ENCODE measurements at places on chromosomes 3 and 15. TPM values are rescaled to one million over a fixed set of nuclear protein-coding genes. Genes with fewer than 3 reads are reported as not detected.

The OIP5 gene
- polyA plus RNA-seq, result 8.8 TPM

GRCh38 chr3:178504128-178504527 is 32.1 kb upstream of the KCNMB2 start:
- DNase-seq, result no peak

GRCh38 chr3:124113485-124113884 is 121.6 kb upstream of the ROPN1 start:
- DNase-seq, result no peak

DNA sequence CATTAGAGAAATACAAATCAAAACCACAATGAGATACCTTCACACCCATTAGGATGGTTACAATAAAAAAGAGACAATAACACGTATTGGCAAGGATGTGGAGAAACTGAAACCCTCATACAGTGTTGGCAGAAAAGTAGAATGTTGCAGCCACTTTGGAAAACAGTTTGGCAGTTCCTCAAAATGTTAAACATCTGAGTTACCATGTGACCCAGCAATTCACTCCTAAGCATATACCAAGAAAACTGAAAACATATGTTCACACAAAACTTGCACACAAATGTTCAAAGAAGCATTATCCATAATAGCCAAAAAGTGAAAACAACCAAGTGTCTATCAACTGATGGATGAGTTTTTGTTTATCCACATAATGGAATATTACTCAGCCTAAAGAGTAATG is 166.9 kb upstream of the FAM3D start:
- no peak for DNase-seq

DNA sequence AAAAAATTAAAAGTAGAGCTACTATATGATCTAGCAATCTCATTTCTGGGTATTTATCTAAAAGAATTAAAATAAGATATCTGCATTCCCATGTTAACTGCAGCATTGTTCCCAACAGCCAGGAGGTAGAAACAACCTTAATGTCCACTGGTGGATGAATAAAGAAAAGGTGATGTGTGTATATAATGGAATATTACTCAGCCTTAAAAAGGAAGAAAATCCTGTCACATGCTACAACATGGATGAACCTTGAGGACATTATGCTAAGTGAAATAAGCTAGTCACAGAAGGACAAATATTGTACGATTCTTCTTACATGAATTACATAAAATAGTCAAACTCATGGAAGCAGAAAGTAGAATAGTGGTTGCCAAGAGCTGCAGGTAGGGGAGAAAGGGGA is 119.4 kb upstream of the BHLHE40 start:
- DNase-seq, result no peak

GRCh38 chr15:39661776-39662175 is 80.9 kb downstream of the THBS1 start:
- no peak for DNase-seq

DNA sequence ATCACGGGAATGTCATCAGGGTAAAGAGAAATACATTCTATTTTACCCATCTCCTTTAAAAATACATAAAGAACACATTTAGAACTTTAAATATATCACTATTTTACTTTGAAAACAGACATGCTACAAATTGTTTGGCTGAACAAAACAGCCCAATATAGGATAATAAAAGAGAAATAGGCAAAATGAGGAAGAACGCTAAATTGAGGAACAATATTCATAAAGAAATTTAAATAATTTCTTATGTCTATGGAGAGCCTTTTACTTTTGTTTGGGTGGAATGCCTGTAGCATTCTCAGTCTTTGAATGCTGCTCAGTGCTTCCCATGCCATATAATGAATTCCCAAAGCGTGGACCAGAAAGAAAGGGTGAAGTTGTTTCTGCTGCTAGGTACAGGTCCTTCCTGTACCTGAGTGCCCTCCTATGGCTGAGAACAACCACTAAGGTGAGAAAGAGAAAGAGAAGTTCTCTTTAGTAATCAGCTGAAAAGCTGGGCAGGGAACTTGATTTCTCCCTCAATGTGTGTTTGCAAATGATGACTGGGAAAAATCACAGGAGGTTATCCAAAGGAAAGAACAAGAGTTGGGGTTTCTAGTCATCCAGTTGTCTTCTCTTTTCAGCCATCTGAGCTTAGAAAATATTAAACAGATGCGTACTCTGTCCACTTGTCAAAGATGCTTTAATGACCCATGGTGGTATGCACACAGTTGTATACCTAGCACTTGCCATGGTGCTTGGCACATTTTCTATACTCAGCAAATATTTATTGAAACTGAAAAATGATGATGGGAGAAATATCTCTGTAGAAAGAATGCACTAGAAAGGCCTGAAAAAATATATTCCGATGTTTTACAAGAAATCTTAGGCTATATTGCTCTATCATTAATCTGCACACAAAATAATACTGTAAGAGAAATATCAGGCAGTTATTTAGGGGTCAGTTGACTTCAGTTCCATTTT is 404.6 kb downstream of the TIGIT start:
- no peak for DNase-seq

DNA sequence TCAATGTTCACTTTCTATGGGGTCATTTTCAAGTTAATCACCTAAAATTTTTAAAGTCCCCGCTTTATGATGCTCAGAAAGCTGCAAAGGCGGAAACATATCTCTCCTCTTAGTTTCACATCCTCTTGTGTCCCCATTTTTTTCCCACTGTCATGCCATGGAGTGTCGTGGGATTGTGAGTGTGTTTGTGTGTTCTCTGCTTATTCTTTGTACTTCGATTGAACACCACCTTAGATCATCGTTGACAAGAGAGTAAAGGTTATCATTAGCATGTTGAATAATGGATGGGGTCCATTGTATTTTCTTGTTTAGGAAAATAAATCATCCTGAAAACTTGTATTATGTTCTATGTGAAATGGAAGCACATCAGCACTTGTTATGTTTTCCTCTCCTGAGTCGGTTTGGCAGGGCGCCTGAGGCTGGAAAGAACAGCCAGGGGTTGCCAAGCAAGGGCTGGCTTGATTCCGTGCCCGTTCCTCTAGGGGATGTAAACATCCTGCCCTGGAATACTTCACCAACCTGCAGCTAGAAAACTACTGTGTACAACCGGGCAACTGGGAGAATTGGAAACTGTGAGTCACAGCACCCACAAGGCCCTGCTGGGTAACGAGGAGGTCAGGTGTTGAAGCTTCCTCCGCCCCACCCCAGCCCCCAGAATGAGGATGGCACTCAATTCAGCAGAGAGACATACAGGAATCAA is 67.2 kb downstream of the EIF4E3 start:
- DNase-seq, result no peak

DNA sequence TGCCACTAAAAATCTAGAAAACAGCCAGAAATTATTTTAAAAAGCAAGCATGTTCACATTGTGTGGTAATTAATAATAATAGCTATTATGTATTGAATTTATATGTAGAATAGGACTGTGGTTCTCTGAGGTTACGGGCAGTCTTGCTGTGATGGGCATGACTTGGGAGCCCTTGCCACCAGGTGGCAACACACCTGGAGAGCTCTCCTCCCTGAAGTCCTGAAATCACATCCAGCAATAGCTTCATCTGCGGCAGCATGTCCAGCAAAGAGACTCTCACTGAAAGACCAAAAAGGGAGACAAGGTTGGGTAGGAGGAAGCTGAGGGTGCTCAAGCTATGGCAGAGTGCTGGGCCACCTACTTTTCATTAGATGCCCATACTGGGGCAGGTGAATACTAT is 206.8 kb upstream of the IL12A start:
- no peak for DNase-seq

The KLHL6 gene
- 1.2 TPM for polyA plus RNA-seq

DNA sequence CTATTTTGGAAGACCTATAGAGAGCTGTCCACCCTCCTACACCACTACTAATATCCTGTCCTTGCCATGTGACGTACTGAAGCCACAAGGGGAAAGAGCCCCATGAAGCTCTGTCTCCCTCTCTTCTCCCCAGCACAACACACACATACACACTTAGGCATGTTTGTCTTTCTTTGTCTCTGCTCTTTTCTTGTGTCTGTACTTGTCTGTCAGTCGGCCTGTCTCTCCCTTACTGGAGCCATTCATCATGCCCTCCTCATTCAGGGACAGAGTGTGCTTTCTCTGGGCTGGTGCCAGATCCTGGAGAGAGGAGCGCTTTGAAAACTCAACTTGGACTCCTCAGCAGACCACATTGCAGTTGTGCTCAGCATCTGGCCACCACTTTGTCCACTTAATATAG is 47.6 kb downstream of the PSMD6 start:
- DNase-seq, result no peak

DNA sequence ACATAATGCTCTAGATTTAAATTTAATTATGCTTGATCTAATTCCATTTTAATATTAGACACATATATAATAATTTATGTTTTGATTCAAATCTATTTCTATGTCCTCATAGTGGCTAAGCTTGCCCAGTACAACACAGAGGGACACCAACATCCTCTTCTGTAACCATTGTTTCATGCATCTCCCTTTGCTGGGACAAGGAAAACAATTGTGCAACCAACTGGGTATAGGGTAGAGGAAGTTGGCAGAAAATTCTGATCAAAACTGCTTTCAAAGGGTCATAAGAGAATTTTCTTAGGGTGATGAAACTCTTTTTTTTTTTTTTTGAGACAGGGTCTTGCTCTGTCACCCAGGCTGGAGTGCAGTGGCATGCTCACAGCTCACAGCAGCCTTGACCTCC is 121.4 kb upstream of the SGO1 start:
- no peak for DNase-seq

The GABPB1 gene
- 34.9 TPM for polyA plus RNA-seq

DNA sequence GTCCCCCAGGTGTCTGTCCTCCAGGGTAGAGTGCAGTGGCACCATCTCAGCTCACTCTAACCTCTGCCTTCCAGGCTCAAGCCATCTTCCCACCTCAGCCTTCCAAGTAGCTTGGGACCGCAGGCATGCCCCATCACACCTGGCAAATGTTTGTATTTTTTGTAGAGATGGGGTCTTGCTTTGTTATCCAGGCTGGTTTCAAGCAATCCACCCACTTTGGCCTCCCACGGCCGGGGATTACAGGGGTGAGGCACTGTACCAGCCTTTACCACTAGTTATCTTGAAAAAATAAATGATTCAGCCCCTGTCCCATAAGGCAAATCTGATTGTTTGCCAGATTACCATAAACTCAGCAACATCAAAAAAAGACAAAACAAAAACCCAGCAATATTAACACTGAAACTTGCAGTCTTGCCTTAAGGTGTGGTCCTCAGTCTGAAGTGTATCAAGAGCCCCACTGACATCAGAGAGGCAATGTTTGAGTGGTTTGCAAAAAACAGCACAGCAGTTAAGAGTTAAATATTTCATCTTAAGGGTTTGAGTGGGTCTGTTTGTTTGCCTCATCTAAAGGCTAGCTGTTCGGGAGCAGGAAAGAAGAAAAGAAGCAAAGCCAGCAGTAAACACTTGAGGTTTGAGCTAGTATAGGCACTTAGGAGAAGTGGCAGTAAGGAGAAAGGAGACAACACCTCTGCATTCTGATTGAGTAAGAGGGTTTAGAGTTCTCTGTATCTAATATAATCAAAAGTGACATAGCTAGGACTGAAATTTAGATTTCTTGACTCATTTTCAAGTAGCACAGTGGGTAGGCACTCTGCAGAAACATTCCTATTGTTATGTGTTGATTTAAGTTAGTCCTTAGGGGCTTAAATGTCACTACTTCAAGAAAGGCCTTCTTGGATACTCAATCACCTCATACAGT is 26.3 kb upstream of the EDEM1 start:
- no peak for DNase-seq

DNA sequence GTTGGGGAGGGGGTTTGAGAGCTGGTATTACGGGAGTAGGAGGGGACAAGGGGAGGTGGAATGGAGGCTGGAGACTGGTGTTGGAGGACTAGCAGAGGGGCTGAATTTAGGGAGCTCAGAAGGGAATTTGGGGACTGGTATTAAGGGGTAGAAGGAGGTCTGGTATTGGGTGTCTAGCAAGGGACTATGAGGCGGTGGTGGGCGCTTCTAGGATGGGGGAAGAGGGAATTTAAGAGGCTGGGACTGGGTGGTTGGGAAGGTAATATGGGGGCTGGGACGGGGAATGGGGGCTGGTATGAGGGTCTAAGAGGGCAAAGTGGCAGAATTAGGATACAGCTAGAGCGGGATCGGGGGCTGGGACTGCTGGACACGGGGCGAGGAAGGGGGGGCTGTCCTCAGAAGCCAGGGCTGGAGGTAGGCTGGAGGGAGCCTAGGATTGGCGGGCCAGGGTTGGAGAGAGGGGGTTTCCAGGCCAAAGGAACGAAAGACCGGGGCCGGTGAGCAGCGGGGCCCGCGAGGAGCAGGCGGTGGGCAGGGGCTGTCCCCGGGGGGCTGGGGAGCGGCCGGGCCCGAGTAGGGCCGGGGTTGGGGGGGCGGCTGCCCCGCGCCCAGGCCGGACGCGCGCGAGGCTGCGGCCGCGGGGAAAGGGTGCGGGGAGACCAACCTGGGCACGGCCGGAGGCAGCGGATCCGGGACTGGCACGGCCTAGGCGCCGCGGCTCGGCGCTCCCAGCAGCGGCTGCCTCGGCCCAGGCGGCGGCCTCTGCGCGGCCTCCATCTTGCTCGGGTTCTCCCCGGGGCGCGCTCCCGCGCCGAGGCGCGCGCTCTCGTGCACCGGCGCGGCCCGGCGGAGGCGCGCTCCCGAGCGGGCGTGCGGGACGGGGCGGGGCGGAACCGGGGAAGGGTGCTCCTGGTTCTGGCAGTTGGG is at the start of gene LHFPL4:
Gene LHFPL4 (minus strand): TSS at position 802 of the 927 bp plus-strand sequence. CDS start 1,143 bp downstream, outside the sequence.
- no peak for DNase-seq

- DNase-seq, result no peak
These were observed 31.0 kb downstream of the PRR20G start for GRCh38 chr3:127256733-127257271.

DNA sequence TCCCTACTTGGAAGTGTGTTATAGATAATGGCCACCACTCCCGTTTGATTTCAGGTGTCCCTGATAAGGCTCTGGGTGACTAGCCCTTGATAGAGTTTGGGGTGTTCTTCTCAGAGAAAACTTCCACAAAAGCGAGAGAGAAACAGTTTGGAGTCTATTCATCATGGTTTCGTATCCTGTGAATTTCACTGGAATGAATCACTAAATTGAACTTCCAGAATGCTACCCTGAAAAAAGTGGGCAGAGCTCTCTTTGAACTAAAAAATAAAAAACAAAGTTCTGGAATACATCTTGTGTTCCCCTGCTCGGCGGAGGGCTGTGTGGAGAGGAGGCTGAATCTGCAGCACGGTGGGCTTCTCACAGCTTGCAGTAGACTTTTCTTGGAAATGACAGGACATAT is 52.8 kb upstream of the FAM98B start:
- no peak for DNase-seq

The SLC12A1 gene
- 462 TPM for polyA plus RNA-seq

GRCh38 chr3:171783086-171783485 is 27.2 kb downstream of the PLD1 start:
- DNase-seq, result no peak

DNA sequence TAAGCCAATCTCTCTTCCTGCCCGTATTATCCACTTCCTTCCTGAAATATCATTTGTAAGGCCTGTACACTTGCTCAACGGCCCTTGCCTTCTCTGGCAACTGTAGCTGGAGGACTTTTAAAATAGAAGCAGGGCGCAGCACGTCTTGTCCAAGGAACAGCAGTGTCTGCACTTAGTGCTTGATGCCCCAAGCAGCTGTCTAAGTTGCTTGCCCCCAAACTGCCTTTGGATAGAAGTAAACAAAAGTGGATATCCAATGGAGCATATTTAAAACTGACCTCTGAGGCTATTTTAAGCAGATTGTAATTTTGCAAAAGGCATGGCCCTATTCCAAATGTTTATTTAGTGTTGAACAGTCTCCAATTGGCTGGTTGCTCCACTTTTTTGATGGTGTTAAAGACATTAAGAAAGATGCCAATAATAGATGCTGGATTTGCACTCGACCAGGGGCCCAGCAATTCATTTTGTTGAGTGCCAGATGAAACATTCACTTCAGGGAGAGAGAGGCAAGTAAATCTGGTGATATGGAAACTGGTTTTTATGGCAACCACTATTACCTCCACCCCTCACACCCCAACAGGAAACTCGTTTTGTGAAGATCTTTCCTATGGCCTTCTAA is 526.8 kb upstream of the TBL1XR1 start:
- DNase-seq, result no peak

The EPHA3 gene
- 5.2 TPM for polyA plus RNA-seq

The IL16 gene
- 6.2 TPM for polyA plus RNA-seq

All from right renal cortex interstitium (tissue), 3 donors.